ENCODE measurements at places on chromosomes 4 and X.
A peak's percentile ranks its signal among the peaks of the same experiment; 100 is the strongest.

- no peak for DNase-seq
Observed at GRCh38 chr4:1626151-1626550, 58.0 kb downstream of the FAM53A start.

DNA sequence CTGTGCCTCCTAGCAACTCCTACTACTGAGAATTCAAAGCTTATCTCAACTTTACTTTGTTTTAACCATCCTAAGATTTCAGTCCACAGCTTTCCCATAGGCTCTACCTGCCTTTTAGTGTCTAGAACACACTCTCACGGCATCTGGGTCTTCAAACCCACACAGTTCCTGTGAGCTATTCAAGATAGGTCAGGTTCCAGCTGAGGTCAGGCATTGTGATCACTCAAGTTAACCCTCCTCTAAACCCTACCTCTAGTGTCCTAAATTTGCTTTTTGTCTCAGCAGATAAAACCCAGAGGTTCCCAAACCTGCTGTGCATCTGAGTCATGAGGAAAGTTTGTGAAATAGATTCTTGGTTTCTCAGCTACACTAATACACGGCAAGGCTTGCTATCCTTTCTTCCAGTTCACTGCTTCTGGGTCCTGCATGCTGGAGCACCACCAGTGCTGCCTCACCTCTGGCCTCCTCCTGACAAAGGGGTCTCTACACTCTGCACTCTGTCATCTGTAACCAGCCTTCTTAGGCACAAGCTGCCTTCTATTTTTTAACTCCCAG, 324.6 kb upstream of the MAGEB2 start:
- DNase-seq, result no peak

DNA sequence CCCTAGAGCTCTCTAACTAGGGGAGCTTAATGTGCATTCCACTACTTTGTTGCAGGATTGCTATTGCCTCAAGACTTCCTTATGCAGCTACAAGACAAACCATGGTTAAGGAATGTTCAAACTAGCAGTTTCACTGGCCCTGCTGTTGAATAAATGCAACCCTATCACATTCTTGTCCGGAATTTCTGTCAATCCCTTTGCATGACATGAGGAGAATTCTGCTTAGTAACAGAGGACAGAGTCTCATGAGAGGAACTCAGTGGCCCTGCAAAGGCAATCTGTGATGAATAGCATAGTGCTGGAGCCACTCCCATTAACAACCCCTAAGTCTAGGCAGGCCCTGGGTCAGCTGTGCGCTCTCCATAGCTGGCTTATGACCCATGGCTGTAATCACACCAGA, 30.7 kb upstream of the SGMS2 start:
- DNase-seq, result peak; percentile 10

DNA sequence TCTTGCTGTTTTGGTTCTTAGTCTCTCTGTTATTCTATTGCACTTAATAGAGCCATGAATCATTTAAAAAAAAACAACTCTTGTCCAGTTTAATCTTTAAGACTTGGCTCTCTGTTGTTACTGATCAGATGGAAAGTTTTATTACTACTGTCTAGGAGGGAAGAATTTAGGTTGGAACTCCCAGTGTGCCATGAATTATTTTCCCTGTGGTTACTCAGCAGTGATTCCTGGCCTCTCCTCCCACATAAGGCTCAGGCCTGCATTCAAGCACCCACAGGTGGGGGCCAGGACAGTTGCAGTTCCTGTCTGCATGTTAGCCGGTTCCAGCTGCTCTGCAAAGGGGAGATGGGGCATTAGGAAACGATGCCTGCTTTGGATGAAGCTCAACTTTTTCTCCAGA, 29.8 kb upstream of the ESX1 start:
- no peak for DNase-seq

GRCh38 chr4:54090804-54091623, 8.9 kb upstream of the GSX2 start:
- DNase-seq, result peak; percentile 71

GRCh38 chr4:140969296-140969695, 164.0 kb downstream of the RNF150 start:
- DNase-seq, result no peak

GRCh38 chr4:175412746-175413145, 399.3 kb downstream of the GPM6A start:
- DNase-seq, result peak; percentile 74

DNA sequence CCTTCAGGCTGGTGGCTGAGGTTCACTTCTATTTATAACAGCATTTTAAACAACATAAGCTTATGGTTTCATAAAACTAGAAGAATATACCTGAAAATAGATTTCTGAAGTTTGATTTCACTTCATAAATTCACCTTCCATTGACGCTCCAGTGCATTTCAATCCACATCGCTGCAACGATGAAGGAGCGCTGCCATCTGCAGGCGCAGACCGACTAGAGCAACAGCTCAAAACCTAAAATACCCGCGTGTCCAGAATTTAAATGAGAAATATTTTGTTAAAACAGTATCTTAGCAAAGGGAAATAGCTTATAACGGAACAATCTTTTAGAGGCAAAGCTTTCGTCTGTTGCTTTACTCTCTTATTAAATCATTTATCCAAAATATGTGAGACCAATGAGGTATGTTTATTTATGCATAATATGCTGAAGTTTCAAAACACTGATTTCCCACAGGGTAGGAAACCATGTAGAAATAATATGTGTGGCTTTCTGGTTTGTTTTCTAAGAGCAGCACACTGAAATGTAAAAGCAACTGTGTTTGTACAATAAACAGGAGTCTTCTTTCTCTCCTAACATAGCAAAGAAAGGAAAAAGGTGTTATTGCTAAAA, 816.4 kb upstream of the FRG1 start:
- peak; percentile 21 for DNase-seq

GRCh38 chr4:101993002-101993841, 202.7 kb downstream of the BANK1 start:
- DNase-seq, result no peak

GRCh38 chr4:76704133-76704881, 193.6 kb downstream of the SOWAHB start:
- DNase-seq, result peak; percentile 70

GRCh38 chr4:87179751-87180150, 40.7 kb downstream of the KLHL8 start:
- peak; percentile 34 for DNase-seq

DNA sequence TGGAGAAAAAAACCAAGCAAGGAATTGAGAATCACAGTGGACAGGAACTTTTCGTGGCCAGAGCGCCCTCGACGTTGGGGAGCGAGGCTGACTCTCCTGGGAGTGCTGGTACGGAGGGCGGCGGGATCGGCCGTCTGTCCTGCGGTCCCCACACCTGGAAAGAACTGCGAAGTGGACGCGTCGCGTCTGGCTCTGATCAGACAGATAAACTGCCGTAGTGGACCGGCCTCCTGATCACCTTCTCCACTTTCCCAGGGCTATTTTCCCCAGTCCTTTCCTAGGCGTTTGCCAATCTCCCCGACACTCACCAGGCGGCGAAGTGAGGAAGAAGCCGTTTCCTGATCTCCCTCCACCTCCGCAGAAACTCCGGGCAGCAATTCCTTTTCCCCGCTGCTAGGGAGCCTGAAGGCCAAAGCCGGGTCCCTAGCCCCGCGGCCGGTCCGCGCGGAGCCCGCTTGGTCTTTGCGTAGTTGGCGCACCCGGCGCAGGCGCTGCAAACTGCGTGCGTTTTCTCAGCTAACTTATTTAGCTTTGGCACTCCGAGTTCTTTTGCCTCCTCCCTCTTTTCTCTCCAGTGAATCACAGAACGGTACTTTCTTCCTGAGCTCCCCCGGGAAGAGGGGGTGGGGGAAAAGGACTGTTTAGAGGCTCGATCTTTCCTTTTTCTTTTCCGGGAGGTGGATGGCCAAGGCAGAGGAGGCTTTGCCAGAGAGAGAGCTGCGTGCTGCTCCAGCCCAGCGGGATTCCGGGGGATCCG, at the start of gene ARSJ:
Gene ARSJ, minus strand, starts transcription at position 500 of the 757 bp plus-strand sequence. CDS start 813 bp downstream, outside the sequence.
- peak; percentile 91 for DNase-seq

DNA sequence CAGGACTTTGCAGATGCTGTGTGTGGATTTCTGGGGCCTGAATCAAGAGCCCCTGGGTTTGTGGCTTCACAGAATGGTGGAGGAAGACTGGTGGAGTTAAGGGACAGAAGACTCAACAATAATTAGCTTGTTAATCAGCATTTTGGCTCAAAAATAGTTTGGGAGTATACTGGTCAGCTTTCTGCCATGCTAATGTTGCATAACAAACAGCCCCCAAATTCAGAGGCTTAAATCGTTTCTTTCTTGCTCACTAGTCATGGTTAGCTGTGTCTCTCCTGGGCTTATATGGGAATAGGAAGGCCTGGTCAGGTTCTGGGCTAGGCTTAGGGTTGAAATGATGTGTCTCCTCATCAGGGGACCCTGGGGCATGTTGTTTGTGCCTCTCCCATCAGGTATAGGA, 24.4 kb downstream of the TBL1X start:
- no peak for DNase-seq

- no peak for DNase-seq
Observed at GRCh38 chr4:36282503-36283030, 1.2 kb downstream of the DTHD1 start.

DNA sequence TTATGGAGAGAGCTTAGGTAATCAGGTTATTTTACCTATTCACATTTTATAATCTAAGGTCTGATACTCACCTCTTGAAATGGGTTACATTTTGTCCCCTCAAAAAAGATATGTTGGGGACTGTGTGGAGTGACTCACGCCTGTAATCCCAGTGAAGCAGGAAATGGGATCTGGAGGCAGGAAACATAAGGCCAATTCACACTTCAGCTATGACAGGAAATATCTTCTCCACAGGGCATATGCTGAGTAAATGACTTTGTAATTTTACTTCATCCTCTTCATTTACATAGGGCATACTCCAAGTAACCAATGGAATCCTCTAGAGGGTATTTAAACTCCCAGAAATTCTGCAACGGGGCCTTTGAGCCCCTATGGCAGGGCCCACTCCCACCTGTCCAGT, 54.8 kb upstream of the ZMAT1 start:
- no peak for DNase-seq

- DNase-seq, result peak; percentile 66
Observed at GRCh38 chr4:147547314-147548056, 66.6 kb downstream of the EDNRA start.

DNA sequence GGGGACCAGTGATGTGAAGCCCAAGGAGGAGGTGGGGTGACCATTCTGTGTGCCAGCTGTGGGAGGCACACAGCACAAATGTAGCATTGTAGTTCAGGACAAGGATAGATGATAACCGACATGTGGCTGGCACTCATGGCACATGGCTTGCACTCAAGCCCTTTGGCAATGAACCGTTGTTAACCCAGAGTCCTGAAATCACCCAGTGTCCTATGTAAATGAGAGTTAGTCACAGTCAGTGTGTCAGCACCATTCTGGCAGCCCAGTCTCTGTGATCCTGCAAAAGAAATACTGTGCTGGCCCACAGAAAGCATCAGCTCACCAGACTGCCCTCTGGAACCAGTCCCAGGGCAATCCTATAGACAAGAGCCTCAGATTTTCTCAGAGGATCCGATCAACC, 339.3 kb downstream of the MID1IP1 start:
- DNase-seq, result no peak

DNA sequence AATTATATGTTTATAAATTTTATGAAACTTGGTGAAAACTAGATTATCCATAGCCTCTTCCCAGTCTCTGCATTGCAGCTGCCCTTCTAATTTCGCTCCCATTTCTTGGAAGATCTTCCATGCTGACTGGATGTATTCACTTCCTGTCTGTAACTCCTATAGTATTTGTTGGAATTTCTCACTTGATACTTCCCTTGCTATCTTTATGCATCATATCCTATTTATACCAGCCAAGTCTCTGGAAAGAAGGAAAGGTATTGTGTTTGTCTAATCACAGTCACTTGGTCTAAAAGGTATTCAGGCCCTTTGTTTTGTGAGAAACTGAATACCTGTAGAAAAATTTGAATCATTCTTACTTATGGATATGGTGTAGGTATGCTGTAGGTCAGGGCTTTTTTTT, 870.9 kb upstream of the FRG1 start:
- peak; percentile 15 for DNase-seq

DNA sequence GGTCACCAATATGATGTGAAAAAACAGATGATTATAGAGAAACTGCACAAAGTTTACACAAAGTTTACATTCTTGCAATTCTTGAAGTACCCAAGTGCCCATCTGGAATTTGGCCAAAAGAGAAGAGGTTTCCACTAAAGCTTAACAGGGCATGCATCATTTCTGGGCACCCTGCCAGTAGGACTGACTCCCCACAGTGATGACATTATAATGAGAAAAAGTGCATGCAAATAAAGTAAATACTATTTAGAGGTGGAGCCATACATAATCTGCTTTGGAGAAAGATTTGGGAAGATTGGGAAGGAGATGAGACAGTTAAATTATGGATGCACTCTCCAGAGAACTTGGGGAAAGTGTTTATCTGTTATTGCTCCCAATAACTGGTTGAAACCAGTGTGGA, 93.7 kb upstream of the TRPC3 start:
- peak; percentile 99 for DNase-seq

DNA sequence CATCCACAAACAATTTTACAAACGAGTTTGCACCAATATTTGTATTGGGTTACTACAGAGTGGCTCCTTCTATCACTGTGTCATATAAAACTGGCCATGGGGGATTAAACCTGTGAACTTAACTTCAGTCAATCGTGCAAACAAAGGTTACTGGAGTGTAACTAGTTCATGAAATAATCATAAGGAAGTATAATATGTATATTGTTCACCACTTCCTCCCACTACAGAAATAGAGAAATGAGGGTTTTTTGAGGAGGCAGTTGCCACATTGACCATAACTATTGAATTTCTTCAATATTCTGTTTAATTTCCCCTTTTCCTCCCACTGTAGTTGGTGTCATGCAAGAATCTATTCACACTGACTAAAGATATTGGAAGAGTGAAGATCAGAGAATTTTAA, at the start of gene GPR82:
Gene GPR82, plus strand, starts transcription at position 356 of the 400 bp plus-strand sequence. CDS start 2,846 bp downstream, outside the sequence.
- no peak for DNase-seq

DNA sequence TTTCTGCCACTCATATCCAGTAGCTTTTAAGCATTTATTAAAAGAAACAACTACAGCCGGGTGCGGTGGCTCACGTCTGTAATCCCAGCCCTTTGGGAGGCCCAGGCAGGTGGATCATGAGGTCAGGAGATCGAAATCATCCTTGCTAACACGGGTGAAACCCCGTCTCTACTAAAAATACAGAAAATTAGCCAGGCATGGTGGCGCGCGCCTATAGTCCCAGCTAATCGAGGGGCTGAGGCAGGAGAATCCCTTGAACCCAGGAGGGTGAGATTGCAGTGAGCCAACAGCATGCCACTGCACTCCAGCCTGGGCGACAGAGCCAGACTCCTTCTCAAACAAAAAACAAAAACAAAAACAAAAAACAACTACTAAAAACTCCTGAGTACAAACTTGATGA, 119.8 kb downstream of the EPHA5 start:
- no peak for DNase-seq

GRCh38 chrX:29012867-29013266, 425.6 kb downstream of the IL1RAPL1 start:
- no peak for DNase-seq

- peak; percentile 25 for DNase-seq
Observed at GRCh38 chr4:183130328-183131155, 31.5 kb downstream of the WWC2 start.

- DNase-seq, result no peak
Observed at GRCh38 chr4:7915875-7916242, 23.8 kb downstream of the AFAP1 start.
